Regular cardiac myocyte (primary cell): ENCODE measurements at places on chromosomes 3 and 15. TPM values are rescaled to one million over a fixed set of nuclear protein-coding genes. Genes with fewer than 3 reads are reported as not detected.

The ARHGEF26 gene
- total RNA-seq = 1.1 and 4.0 TPM in 2 replicates

The SLC6A20 gene
- not detected in 2 replicates for total RNA-seq

The LRIG1 gene
- total RNA-seq = 33.7 and 39.5 TPM in 2 replicates

The ALCAM gene
- 194 and 335 TPM in 2 replicates for total RNA-seq

The SLC24A5 gene
- not detected in 2 replicates for total RNA-seq

The SPATA12 gene
- total RNA-seq = not detected in 2 replicates

The CEP19 gene
- total RNA-seq = 3.3 and 5.1 TPM in 2 replicates

The PPP1R14D gene
- total RNA-seq = not detected in 2 replicates

The MAP4 gene
- total RNA-seq = 56.2 and 68.5 TPM in 2 replicates
